Foreskin fibroblast (primary cell): ENCODE measurements at places on chromosomes 7 and 10.

DNA sequence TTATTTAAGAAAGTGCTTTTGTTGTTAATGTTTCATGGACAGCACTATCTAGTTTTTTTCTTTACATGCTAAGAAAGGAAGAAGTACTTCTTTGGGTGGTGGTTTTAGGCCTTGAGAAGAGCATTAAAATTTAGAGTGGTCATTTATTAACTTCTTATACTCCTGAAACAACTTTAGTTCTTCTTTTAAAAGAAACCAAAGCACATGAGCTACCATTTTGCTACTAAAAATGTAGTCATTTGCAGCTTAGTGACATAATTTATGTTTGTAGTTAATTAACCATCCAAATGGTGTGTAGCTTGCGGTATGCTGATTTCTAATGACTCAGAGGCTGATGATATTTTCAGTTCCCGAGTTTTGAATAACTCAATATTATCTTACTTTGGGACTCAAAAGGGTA is 207.5 kb downstream of the BBS9 start:
- no peak for DNase-seq

DNA sequence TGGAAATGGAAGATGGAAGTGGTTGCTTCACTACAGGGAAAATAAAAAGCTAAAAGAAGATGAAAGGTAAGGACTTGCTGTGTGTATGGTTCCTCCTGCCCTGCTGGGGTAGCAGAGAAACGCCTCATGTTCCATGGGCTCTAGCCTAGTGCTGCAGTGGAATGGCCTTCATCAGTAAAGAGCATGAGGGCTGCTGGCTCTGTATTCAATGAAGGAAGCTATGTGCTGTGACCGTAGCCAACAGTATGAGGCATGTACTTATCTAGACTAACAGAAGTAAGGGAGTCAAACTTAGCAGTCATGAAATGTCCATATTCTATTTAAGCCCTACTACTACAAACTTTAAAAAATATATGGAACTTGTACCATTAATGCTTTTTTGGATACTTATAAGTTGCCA is 54.3 kb downstream of the GDI2 start:
- DNase-seq, result no peak

DNA sequence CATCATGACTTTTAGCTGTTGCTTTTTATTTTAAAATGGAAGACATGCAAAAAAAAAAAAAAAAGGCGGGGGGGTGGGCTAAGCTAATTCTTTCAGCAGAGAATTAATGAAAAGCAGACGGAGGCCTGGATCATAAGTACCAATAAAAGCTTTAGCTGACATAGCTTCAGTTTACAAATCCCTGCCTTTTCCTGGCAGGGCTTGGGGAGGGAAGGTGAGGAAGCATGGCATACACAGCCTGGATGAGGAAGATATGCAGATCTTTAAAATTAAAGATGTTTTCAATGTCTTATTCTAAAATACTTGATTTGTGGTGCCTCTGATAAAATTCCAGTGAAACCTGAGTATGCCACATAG is 57.0 kb downstream of the ICA1 start:
- no peak for DNase-seq

DNA sequence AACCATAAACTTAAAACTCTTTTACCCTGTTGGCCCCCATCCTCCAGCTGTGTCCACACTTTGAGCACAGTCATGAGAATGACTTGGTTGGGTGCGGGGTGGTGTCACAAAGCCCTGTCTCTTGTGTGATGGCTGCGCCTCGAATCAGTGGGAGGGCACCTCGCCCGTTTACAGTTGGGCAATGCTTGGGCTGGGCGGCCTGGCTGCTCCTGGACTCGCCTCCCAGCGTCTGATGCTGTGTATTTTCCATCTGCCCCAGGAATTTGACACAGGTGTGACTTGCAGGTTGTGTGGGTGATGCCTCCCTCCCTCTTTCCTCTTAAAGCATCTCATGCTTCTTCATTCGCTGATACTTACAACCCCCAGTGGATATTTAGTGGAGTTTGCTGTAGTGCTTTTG is 33.7 kb downstream of the CHST12 start:
- DNase-seq, result no peak

- DNase-seq, result peak; percentile 52
Observed at GRCh38 chr7:2668401-2668800, 19.6 kb upstream of the AMZ1 start.

DNA sequence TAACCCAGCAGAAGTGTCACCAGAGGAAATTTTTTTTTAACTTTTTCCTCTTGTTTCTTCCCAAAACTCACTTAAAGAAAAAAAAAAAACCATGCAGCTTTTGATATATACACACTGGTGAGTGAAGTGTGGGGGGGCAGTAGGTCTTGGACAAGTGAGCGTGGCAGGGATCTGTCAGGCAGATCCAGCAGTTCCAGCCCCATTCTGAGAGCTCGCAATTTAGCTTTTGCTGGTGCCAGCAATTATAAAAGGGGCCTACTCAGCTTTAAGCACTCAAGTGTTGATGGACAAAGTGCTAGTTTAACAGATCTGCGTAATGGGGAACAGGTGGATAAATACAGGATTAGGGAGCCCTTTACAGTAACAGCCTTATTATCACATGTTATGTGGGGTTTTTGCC is 619.2 kb upstream of the GALNT17 start:
- no peak for DNase-seq

- DNase-seq, result peak; percentile 71
Observed at GRCh38 chr7:111090846-111091245, at the start of gene LRRN3. LRRN3 (plus strand) TSS chr7:111091127; CDS start chr7:111122773, 31,646 bp downstream.

DNA sequence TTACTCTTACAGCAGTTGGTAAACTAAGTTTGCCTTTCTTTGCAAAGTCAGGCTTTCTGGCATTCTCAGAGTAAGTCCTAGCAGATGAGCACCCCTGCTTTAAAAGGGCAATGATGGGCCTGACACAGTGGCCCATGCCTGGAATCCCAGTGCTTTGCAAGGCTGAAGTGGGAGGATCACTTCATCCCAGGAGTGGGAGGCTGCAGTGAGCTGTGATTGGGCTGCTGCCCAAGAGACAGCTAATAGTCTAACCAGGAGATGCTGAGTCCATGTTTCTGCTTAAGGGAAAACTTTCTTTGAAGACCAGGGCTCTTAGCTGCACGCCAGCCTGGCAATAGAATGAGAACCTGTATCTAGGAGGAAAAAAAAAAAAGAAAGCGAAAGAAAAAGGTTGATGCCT is 100.2 kb upstream of the MPP7 start:
- DNase-seq, result no peak

DNA sequence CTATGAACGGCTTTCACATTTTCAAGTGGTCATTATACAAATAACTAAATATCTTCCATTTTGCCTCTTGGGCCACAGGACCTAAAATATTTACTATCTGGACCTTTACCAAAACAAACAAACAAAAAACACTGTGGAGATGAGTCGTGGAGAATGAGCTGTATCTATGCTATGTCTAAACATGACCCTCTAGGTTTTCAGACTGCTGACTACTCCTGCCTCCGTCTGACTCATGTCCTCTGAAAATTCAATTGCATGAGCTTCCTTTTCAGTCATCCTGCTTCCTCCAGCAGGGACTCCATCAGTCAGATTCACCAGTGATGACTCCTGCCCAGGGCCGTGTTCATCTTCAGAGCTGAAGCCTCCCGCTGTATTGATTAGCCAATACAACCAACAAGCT is 96.8 kb downstream of the COL28A1 start:
- DNase-seq, result peak; percentile 98

DNA sequence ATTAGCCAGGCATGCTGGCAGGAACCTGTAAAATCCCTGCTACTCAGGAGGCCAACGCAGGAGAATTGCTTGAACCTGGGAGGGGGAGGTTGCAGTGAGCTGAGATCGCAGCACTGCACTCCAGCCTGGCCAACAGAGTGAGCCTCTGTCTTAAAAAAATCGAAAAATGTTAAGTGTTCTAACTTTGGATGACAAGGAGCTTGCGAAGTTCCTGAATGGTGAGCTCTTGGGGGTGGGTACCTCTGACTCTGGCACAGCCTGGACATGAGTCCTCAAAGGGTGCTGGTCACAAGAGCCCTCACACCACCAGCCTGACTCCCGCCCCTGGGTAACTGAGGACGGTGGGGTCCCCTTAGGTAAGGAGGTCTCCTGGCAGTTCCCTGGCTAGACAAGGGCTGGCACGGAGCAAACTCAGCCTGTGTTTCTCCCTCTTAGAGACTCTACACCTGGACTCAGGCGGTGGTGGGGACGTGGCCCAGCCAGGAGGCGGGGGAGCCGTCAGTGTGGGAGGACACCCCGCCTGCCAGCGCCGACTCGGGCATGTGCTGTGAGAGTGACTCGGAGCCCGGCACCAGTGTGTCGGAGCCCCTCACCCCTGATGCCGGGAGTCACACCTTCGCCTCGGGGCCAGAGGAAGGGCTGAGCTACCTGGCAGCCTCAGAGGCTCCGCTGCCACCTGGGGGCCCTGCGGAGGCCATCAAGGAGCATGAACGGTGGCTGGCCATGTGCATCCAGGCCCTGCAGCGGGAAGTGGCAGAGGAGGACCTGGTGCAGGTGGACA is 24.1 kb downstream of the AMZ1 start:
- DNase-seq, result no peak

GRCh38 chr7:118218413-118219156 is 5.9 kb upstream of the ANKRD7 start:
- DNase-seq, result no peak
